ENCODE measurements at places on chromosomes 16 and 17. TPM values are rescaled to one million over a fixed set of nuclear protein-coding genes. Genes with fewer than 3 reads are reported as not detected.

GRCh38 chr17:5592382-5592781 is 8.1 kb upstream of the NLRP1 start:
- DNase-seq: no peak

DNA sequence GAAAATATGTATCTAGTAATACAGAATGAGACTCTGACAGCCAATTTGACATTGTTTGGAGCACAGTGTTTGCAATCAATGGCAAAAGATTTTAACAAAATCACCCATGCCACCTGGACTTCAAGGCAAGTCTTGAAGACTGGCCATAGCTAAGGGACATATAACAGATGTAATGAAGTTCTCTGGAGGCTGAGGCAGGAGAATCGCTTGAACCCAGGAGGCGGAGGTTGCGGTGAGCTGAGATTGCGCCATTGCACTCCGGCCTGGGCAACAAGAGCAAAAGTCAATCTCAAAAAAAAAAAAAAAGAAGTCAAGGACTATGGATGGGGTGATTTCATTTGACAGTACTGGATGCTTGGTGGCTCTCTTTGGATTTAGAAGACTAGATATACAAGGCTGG is 5.6 kb upstream of the BPTF start:
- DNase-seq: no peak

DNA sequence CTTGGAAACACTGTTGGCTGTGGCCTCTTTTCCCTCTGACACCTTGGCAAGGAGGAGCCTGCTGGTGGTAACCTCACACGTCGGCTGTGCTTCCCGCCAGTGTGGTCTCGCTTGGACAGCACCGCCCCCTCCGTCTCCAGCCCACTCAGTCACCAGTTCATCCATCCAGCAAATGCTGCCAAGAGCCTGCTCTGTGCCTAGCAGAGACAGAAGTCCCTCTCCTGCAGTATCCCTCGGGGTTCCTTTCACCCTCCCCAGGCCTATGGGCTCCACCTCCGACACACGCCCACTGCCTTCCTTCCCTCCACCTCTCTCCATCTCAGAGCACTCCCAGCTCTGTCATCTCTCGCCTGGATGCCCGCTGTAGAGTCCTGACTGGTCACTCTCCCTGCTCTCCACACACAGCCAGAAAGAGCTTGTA is 12.3 kb downstream of the CACNG4 start:
- DNase-seq: no peak

GRCh38 chr17:44350733-44351226 is 5.7 kb downstream of the GRN start:
- no peak for DNase-seq

DNA sequence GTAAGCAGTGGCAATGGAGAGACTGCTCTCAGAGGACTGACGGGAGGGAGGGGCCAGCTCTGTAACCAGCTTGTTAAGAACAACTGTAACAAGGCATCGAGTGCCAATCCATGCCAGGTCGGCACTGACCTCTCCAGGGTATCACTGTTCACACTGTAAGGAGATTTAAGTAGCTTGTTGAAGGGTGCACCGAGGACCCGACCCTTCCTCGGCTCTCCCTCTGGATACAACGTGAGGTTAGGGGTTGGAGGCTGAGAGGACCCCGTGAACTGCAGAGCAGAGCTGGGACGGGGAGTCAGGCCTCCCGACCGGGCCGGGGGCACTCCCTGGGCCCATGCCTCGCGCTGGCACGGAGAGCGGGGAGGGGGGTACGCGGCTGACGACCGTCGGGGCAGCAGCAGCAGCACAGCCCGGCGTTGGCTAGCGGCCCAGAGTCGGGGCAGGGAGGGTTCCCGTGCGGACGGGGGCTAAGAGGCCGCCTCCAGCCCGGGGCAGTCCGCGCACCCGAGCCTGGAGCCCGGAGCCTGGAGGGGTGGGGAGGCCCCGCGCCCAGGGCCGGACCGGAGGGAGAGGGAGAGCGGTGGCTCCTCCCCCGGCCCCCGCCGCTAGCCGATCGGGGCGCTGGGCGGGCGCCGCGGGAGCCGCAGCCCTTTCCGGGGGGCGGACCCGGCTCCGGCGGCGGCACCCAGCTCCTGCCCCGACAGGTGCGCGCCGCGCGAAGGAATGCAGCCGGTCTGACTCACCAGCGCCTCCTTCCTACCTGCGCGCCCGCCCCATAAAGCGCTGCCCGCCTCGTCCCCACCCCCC is at the start of gene ITGB4:
Gene ITGB4, plus strand, starts transcription at position 804 of the 807 bp plus-strand sequence. CDS start 3,245 bp downstream, outside the sequence.
- DNase-seq: peak; percentile 27

Gene AXIN1
- polyA plus RNA-seq: 15.5 TPM

GRCh38 chr16:71923941-71924690 is 28.8 kb downstream of the IST1 start:
- no peak for DNase-seq
